G401 (cell line): ENCODE measurements at places on chromosomes 2 and 18. TPM values are rescaled to one million over a fixed set of nuclear protein-coding genes. Genes with fewer than 3 reads are reported as not detected.

MAPK4 gene
- total RNA-seq = not detected in 2 replicates

MRPS5 gene
- total RNA-seq = 76.7 and 85.7 TPM in 2 replicates

AQP12A gene
- total RNA-seq = not detected in 2 replicates

PARD6G gene
- 8.3 and 9.2 TPM in 2 replicates for total RNA-seq

TUBA4B gene
- not detected in 2 replicates for total RNA-seq

KLHL14 gene
- not detected in 2 replicates for total RNA-seq
